AG08396 (cell line): ENCODE measurements at places on chromosomes 7 and 10.
A peak's percentile ranks its signal among the peaks of the same experiment; 100 is the strongest.

GRCh38 chr10:78518224-78518623 lies 484.6 kb downstream of the RPS24 start:
- no peak for DNase-seq

GRCh38 chr10:97898429-97898828 lies 48.8 kb downstream of the GOLGA7B start:
- DNase-seq, result no peak

DNA sequence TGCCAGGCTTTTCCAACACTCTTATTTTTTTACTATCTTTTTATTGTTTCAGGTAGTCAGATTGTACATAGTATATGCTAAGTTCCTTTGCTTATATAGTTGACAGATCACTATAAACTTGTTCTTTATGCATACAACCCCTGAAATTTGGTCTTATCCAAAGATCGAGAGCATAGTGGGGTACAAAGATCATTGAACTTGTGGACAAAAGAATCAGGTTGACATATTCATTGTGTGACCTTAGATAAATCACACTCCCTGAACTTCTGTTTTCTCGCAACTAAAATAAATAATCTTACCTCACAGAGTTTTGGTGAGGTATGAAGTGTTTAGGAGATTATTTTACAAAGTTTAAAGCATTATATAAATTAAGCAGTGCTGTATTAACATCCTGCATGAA lies 22.1 kb downstream of the ZNF277 start:
- DNase-seq, result no peak

DNA sequence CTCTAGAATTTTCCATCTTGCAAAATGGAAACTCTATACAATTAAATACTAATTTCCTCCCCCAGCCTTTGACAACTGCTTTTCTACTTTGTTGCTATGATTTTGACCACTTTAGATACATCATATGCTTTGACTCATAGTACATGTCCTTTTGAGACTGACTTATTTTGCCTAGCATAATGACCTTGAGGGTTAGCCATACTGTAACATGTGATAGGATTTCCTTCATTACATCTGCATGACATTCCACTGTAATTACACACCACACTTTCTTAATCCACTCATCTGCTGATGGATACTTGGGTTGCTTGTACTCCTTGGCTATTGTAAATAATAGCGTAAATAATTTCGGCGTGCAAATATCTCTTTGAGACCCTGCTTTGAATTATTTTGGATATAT lies 127.7 kb downstream of the JAZF1 start:
- DNase-seq, result peak; percentile 17

DNA sequence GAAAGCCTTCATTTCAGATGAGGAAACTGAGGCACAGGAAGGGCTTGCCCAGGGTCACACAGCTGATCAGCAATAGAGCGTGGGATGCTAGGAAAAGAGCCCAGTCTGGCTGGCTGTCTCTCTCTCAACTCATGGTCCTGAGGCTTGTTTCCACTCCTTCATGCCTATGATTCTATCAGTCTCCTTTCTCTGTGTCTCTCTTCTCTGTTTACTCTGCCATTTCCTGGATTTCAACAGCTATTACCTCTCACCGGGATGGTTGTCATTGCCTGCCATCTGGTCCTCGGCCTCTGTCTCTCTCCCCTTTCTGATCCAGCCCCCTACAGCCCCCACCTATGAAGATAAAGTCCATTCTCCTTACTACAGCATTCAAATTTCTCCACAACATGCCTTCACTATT lies 93.3 kb upstream of the AGBL3 start:
- DNase-seq, result no peak

DNA sequence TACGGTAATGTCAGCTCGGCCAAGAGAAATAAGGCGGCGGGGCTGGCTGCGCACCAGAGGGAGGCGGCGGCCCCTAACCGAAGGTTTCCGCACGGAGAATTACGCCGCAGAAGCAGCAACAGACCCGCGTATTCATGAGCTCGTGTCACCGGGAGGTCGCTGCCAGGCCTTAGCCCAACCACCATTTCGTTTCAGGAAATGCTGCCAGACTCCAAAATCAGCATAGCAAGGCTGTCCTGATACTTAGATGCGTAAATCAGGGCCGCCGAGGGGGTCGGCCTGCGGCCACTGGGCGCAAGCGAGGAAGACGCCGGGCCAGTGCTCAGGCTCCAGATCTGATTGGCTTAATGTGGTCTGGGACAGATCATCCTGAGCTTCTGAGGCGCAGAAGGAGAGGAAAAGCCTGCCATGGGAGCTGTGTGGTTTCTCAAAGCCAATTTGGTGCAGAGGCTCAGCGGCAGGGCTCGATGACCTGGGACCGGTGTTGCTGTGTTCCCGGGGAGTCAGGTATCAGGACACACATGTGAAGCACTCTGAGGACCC lies 247.9 kb downstream of the BAMBI start:
- DNase-seq, result no peak

GRCh38 chr7:142452791-142453190 lies 194.9 kb upstream of the PRSS58 start:
- no peak for DNase-seq

- peak; percentile 88 for DNase-seq
These were observed at the start of gene FAM241B for GRCh38 chr10:69629897-69630650. Gene FAM241B, plus strand, starts transcription at chr10:69630247. Its CDS starts 1,497 bp downstream, at chr10:69631744.

DNA sequence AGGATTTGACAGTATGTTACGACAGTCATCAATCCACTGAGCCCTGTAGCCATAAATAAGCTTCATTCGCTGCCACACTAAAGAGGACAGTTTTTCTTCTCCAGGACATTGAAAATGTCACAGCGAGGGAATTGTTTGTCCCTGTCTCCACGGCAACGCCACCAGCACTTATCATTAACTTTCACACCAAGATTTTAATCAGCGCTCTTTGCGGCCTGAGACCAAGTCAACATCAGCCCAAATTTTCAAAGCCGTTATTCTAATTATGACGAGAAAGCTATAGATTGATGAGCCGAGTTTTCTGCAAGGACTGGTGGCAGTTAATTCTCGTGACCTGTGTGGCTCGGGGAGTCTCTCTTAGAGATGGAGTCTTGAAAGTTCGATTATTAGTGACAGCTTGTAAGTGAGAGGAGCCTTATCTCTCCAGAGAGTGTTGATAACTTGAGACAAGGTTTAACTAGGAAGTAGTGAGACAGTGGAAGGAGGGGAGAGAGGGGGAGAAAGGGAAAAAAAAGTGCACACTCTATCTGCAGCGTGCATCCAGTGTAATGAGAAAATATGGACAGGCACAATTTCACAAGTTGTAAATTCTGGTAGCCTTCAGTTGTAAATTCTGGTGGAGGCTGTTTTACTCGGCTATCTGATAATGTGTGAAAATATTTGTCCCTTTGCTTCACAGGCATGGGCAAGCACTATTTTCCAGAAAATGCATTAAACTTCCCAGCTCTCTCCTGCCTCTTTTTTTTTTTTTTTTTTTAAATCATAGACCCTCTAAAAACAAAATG lies 473.3 kb downstream of the LRMDA start:
- DNase-seq, result no peak

- DNase-seq, result no peak
These were observed 295.4 kb downstream of the LRMDA start for GRCh38 chr10:75726522-75727483.
